ENCODE measurements at places on chromosomes 3 and 15.
A peak's percentile ranks its signal among the peaks of the same experiment; 100 is the strongest.

DNA sequence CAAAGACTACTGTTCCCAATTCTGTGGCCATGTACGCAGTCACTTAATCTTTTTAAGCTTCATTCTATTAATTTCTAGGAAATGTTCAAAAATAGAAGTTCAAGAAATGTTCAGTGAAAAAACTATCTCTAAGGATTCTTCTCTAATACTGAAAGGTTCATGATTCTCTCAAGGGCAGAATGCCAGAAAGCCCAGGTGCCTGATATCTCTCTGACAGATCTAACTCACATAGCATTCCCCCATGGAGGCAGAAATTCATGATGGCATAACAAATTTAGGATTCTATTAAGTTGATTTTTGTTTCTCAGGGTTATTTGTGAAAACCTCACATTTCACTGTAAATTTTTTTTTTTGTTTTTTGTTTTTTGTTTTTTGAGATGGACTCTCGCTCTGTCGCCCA lies 17.5 kb downstream of the CHRM5 start:
- no peak for DNase-seq

DNA sequence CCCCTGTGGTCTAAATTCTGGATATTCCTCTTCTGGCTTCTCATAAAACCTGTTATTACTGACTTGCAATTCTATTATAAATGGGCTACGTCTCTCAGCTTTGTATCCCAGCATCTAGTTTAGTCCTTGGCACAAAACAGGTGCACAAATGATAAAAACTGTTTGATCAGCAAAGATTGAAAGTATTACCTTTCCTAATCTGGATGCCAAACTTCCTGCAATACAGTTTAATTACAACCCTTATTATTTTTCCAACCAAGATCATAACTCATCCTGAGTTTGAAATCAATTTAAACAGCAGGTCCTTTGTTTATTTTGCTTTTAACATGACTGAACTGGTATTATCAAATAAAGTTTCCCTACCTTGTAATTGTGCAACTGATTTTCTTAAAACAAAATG lies 132.6 kb downstream of the ATP1B3 start:
- no peak for DNase-seq

- DNase-seq: no peak
These were observed 239.0 kb downstream of the SLCO3A1 start for GRCh38 chr15:92092289-92093105.

DNA sequence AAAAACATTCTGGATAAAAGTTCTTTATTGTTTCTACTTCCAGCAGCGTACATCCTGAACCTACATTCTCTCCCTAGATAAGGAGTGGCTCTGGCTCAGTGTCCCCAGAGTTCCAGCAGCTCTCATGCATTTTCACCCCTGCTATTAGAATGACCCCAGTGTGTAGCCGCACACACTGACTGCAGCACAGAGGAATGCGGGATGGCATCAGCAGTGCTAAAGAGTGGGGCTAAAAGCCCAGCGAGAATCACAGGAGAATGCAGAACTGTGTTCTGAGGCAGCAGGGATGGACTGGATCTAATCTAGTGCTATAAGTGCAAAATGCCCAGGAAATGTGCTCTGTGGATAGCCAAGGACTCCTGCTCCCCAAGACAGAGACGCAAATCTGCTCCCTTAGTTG lies 66.4 kb upstream of the TJP1 start:
- DNase-seq: no peak

DNA sequence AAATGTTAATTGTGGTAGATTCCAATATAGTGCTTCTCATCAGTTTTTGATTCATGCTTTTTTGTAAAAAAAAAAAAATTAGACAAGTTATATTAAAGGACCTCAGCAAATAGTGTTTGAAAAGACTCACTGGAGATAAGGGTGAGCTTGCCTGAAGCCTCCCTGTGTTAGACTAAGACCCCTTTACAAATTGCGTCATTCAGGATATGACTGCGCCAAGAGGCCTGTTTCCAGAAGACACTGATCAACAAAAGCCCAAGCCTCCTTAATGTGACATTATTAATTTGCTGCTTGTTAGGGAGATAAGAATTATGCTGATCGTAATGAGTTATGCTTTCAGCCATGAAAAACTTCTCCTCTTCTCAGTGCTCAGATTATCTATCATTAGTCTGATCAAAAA lies 13.0 kb upstream of the DNAJC13 start:
- DNase-seq: no peak

GRCh38 chr3:5205165-5205941 lies 17.8 kb downstream of the EDEM1 start:
- no peak for DNase-seq

DNA sequence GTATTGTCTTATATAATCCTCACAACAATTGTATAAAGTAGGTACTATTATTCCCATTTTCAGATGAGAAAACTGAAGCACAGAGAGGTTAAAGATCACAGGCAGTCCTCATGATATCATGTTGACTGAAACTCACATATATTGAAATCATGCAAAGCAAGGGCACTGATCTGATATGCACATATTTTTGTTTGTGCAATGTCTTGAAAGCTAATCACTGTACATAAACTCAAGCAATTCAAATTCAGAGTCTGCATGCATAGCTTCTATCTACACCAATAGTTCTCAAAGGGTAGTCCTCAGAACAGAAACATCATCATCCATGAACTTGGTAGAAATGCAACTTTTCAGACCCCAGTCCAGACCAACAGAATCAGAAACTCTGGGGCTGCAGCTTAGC lies 119.2 kb upstream of the STT3B start:
- no peak for DNase-seq

DNA sequence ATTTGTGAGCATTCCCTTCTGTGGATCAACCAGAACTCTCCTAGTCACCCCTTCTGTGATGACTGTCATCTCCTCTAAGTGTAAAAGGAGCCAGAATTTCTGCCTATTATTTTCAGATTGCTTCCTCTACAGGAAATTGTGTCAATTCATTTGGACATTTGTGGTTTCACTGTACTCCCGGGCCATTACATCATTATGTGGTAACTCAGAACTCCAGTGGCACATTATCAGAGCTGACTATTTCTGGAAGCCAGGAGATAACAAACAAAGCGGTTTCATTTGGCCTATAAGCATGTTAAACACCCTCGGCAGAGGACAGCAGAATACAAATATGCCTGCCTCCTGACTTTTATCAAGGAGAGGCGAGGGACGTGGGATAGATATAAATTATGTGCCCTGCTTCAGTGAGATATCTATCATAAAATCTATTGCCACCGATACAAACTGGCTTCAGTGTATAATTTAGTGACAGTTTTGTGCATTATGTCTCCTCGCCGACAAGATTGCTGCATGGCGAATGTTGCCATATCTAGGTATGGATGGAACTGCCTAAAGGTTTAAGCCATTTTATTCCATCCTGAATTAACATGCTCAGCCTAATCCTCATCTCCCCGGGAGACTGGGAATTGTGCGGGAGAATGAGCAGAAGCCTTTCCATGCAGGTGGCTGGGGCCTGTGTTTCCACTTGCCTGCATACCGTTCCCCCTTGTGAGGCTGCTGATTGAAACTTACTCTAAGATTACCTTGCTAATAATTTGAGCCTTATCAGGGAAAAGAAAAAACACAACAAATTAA lies 193.4 kb upstream of the SEMA6D start:
- DNase-seq: no peak

GRCh38 chr15:85172846-85173490 lies 191.3 kb downstream of the PDE8A start:
- DNase-seq: no peak

- no peak for DNase-seq
These were observed 30.7 kb downstream of the PLA1A start for GRCh38 chr3:119628390-119628789.

DNA sequence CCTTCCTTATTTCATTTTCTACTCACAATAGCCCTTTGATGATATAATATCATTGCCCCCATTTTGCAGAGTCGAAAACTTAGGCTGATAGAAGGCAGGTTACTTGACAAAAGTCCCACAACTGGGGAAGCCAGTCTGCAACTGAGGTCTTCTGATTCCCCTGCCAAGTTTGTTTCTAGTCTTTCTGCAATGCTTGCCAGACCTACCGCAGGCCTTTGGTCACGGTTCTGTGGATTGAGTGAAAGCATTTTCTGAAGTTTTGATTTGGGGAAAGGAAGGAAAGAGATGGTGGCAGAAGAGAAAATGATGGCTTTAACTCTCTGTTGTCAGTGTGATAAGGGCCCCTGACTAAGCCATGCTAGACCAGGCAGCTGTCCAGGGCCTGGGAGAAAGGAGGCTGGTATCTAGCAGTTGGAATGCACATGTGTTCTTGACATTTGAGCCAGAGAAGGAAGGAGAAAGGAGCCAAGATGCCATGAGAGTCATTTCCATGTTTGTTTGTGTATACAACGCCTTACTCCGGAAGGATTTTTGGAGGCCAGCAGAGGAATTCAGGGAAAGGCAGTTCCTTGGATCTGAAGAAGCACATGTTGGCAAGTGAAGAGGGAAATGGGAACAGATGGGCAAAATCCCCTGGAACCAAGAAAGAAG lies 29.9 kb downstream of the FAH start:
- DNase-seq: no peak

DNA sequence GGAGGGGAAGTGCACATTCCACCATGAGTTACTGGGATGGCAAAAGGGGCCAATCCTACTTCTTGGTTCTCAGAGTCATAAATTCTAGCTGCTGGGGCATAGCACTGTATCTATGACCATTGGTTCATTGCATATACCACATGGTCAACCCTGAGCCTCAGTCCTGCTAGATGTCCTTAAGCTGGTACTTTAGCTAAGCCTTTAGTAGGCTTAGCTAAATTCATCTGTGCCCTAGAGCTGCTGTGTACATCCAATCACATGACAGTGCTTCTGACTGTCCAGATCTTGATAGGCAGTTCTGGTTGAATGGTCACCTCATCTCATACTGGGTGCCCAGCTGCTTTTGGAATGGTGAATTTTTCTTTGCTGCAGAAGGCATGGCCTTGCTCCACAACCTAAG lies 8.2 kb downstream of the NDUFB4 start:
- no peak for DNase-seq

DNA sequence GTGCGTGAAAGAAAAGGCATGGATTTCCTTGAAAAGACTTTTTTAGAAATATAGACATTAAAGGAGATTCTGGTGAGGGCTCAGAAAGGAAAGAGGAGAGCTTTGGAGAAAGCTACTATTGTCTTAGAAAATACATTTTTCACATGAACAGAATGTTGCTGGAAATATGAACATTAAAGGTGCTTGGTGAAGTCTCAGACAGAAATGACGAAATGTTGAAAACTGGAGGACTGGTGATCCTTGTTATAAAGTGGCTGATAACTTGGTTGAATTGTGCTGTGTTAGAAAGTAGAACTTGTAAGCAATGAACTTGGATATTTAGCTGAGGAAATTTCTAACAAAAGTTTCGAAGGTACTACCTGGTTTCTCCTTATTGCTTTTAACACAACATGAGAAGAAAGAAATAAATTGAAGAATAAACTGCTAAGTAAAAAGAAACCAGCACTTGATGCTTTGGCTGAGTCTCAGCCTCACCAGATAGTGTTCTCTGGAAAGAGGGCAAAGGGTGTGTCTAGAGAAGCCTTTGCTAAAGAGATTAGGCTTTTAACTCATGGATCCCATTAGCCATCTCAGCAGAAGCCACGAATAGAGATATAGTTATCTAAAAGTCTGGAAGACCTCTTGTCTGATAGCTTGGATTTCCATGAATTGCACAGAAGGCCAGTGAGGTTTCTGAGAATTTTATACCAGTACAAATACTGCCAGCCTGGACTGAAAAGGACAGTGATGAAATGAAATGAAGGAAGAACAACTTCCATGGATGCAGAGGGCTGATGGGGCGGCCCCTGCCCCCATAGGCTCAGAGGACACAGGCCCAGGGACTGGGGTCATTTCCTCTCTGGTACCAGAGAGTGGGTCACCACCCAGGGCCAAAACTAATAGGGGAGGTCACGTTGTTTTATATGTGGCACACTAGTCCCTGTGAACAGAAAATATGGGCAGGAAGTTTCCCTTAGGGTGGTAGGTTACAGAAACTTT lies 91.5 kb downstream of the RPL22L1 start:
- peak; percentile 87 for DNase-seq

- no peak for DNase-seq
These were observed 117.9 kb upstream of the UBE2E2 start for GRCh38 chr3:23085261-23085660.

- DNase-seq: no peak
These were observed 61.7 kb downstream of the TAMM41 start for GRCh38 chr3:11784971-11785377.

- DNase-seq: no peak
These were observed 74.0 kb upstream of the TCF12 start for GRCh38 chr15:56844471-56844870.

GRCh38 chr3:105397974-105398373 lies 31.3 kb downstream of the ALCAM start:
- DNase-seq: no peak

- DNase-seq: no peak
These were observed 88.5 kb downstream of the XXYLT1 start for GRCh38 chr3:195182470-195182795.

DNA sequence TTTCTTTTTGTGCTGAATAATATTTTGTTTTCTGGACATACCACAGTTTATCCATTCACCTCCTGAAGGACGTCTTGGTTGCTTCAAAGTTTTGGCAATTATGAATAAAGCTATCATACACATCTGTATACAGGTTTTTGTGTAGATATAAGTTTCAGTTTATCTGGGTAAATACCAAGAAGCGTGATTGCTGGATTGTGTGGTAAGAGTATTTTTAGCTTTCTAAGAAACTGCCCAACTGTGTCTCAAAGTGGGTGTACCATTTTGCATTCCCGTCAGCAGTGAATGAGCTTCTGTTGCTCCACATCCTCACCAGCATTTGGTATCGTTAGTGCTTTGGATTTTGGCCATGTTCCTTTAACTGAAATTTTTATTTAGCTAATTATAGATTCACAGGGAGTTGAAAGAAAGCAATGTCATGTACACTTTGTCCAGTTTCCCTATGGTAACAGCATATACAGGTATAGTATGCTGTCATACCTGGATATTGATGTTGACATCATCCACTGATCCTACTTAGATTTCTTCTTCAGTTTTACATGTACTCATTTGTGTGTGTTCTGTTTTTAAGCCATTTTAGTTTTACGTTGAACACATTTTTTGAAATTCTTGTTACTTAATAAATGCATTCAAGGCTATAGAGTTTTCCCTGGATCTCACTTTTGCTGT lies 11.9 kb downstream of the ARID3B start:
- DNase-seq: no peak

GRCh38 chr15:89500397-89501270 lies 4.3 kb upstream of the RHCG start:
- no peak for DNase-seq

- no peak for DNase-seq
These were observed 79.5 kb upstream of the PCSK6 start for GRCh38 chr15:101568821-101569555.

GRCh38 chr15:31309893-31310606 lies 16.6 kb upstream of the KLF13 start:
- no peak for DNase-seq

GRCh38 chr3:139355476-139355875 lies 11.7 kb downstream of the MRPS22 start:
- DNase-seq: no peak

- no peak for DNase-seq
These were observed 366.7 kb downstream of the MAGI1 start for GRCh38 chr3:65672061-65672460.

Measured in hematopoietic multipotent progenitor cell treated with erythropoietin and hydrocortisone succinate and interleukin-3 and kit ligand, for 15 days (in vitro differentiated cells).